ENCODE measurements at places on chromosomes 5 and 9.

- DNase-seq = no peak
Observed at GRCh38 chr9:136488247-136489214, 5.7 kb upstream of the SEC16A start.

DNA sequence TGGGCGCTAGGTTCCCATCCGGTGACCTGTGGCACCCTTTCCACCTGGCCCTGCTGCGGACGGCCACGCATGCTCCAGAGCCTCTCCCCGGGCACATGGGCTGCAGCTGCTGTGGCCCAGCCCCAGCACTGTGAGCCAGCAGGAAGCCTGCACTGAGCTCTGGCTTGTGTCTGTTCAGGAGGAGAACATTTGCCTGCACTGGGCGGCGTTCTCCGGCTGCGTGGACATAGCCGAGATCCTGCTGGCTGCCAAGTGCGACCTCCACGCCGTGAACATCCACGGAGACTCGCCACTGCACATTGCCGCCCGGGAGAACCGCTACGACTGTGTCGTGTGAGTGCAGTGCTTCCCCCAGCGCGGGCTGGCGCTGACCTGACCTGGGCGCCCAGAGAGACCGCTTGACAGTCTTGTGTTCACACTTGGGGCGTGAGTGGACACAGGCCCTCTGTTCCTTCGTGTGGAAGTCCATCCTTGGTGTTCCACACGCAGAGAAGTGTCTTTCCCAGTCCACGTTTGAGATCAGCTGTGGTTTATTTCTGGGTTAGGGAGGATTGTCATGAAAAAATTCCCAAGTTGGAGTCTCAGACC lies 66.2 kb upstream of the CACNA1B start:
- no peak for DNase-seq

DNA sequence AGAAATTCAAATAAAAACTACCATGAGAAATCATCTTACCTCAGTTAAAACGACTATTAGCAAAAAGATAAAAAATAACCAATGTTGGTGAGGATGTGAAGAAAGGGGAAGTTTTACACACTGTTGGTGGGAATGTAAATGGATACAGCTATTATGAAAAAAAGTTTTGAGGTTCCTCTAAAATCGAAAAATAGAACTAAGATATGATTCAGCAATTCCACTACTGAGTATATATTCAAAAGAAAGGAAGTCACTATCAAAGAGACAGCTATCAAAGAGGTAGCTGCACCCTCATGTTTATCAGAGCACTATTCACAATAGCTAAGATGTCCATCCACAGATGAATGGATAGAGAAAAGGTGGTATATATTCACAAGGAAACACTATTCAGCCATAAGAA lies 1888.4 kb downstream of the MAT2B start:
- no peak for DNase-seq

GRCh38 chr5:30063503-30063902 lies 1130.0 kb upstream of the CDH6 start:
- DNase-seq = no peak

DNA sequence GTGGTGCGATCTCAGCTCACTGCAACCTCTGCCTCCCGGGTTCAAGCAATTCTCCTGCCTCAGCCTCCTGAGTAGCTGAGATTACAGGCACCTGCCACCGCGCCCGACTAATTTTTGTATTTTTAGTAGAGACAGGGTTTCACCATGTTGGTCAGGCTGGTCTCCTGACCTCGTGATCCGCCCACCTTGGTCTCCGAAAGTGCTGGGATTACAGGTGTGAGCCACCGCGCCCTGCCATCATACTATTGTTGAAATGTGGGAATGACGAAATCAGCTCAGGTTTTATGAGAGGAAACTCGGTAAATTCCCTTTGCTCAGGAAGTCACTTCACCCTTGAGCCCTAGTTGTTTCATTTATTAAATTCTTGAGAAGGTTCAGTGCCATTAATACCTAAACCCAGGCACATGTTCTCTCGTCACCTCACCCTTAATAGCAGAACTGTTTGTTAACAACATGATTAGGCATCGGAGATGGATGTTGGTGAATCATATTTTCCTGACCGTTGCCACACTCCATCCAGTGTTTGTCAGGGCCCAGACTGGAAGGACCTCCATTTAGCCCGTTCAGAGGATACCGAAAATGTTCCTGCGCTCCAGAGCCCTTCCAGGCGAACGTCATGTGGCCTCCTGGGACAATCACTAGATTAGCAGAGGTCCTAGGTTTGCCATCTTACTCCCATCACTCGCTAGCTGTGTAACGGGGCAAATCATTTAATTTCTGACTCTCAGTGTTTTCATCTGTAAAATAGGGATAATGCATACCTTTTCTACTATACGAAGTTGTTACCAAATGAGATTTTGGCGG lies 20.0 kb upstream of the CREBRF start:
- no peak for DNase-seq

GRCh38 chr5:83281658-83282057 lies 189.9 kb upstream of the VCAN start:
- DNase-seq = no peak

GRCh38 chr5:6859023-6859422 lies 145.8 kb downstream of the TENT4A start:
- DNase-seq = no peak

GRCh38 chr5:79576606-79577289 lies 35.5 kb upstream of the TENT2 start:
- no peak for DNase-seq

GRCh38 chr5:122436615-122437014 lies 124.6 kb downstream of the SNCAIP start:
- no peak for DNase-seq

- no peak for DNase-seq
Observed at GRCh38 chr5:142819292-142819691, 49.1 kb downstream of the ARHGAP26 start.

GRCh38 chr5:54545796-54546195 lies 28.2 kb downstream of the SNX18 start:
- DNase-seq = no peak

GRCh38 chr9:100729336-100729895 lies 151.5 kb downstream of the CAVIN4 start:
- no peak for DNase-seq

Measured in NCI-H748 treated with DMSO at 0.1 percent for 48 hours (cell line).